ENCODE measurements at places on chromosomes 6 and 20. TPM values are rescaled to one million over a fixed set of nuclear protein-coding genes. Genes with fewer than 3 reads are reported as not detected.

Gene KHDC1
- total RNA-seq: 2.3 TPM

Gene KCNK16
- not detected for total RNA-seq

Gene ID4
- 27.0 TPM for total RNA-seq

Gene DDX43
- total RNA-seq: 1.2 TPM

Gene TRIM31
- not detected for total RNA-seq

Gene CST4
- 0.77 TPM for total RNA-seq

Gene OGFR
- total RNA-seq: 40.3 TPM

Gene CRISP2
- total RNA-seq: not detected

Gene PDE10A
- 32.4 TPM for total RNA-seq

Gene MEI4
- not detected for total RNA-seq

Gene KCNG1
- total RNA-seq: 13.5 TPM

Gene MUC22
- not detected for total RNA-seq

All from regular cardiac myocyte (primary cell).